ENCODE measurements at places on chromosomes 1 and 21. TPM values are rescaled to one million over a fixed set of nuclear protein-coding genes. Genes with fewer than 3 reads are reported as not detected.

- DNase-seq, result no peak
Measured at GRCh38 chr1:204171751-204172178, 5.6 kb upstream of the REN start.

Gene FCRL5
- 0.26 TPM for polyA plus RNA-seq

- no peak for DNase-seq
Measured at GRCh38 chr1:13812456-13813397, 112.7 kb downstream of the PRDM2 start.

DNA sequence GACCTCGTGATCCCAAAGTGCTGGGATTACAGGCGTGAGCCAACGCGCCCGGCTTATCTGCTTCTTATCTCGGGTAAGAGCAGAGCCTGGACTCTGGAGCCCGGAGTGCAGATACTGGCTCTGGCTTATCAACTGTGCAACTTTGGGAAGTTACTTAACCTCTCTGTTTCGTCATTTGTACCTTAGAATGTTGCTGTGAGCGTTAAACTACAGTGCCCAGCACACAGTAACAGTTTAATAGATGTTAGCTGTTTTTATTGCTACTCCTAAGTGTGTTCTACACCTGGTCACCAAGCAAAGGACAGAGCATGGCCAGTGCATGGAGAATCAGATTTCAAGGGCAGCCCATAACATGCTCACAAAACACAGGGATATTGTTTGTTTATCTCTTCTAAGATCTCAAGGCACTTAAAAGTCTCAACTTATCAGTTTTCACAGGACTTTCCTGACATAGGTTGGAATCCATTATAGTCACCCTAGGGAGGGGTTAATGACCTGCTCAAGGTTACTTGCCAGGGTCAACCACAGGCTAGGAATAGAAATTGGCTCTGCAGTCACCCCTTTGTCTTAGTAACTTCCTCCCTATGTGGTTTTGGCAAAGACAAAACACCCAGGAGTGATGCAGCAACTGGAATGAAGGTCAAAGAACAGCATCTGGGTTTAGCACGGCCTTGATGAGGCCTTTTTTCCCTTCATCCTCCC lies 22.5 kb upstream of the SRP9 start:
- DNase-seq, result no peak

DNA sequence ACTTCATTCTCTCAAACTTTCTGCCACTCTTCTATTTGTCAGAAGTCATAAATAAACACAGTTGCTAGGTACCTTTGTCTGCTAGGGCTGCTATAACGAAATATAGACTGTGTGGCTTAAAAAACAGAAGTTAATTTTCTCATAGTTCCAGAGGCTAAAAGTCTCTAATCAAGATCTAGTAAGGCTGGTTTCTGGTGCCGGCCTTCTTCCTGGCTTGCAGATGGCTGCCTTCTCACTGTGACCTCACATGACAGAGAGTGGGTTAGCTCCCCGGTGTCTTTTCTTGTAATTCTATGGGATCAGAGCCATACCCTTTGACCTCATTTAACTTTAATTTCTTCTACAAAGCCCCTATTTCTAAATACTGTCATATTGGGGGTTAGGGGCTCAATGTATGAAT lies 5.9 kb downstream of the PDC start:
- no peak for DNase-seq

Gene F13B
- not detected for polyA plus RNA-seq

DNA sequence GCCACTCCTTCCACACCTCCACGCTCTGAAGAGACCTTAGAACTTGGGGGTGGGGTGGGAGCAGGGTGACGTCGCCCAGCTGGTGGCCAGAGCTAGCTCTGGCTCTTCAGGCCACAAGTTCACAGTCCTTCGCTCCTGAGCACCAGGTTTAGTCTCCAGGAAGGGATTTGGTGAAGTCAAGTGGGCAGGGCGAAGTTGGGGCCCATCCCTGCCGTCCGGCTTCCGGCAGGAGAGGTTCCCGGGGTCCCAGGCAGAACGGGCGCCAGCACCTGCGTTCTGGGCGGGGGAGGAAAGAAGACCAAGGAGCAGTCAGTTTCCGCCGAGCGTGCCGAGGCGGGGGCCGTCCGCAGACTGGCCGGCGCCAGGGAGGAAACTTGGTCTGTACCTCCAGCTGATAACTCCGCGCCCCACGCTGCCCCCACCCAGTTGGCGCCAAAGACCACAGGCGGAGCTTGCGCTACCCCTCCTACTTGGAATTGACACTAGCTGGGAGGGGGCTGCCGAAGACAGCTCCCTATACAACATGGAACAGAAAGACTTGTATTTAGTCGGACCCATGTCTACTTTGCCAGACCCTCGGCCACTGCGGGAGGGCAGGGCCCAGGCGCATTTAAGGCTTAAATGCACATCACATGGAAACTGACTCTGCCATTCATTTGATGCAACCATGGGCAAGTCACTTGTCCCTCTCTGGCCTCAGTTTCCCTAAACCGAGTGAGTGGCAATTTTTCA lies 995 bp downstream of the ID3 start:
- peak; percentile 83 for DNase-seq

DNA sequence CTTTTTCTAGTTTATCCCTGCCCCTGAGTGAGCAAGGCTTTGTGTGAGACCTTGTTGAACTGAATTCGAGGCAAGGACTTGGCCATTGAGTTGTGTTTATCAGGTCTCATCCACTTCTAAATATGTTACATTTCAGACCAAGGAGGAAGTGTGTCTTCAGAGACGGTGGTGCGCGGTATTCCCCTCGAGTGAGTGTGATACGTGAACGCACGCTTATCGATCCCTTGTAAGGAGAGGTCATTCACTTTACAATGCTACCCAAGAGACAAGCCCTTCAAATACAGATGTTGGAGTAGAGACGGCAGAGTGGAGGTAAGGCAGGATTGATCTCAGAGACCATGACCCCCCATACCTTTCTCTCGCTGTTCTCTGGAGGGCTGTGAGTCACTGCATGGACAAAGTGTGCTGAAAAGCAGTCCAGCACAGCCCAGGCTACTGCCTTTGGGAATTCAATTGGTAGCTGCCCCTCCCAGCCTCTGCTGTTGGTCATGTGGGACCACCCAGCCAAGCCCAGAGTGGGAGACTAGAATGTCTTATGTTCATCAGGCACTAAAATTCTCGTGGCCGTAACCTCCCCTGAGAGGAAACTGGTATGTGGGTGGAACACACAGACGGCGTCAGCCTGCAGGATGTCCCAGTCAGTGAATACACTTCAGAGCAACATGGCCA lies 16.3 kb upstream of the MTARC1 start:
- no peak for DNase-seq

GRCh38 chr1:15296585-15297321 lies 49.7 kb downstream of the FHAD1 start:
- DNase-seq, result no peak

DNA sequence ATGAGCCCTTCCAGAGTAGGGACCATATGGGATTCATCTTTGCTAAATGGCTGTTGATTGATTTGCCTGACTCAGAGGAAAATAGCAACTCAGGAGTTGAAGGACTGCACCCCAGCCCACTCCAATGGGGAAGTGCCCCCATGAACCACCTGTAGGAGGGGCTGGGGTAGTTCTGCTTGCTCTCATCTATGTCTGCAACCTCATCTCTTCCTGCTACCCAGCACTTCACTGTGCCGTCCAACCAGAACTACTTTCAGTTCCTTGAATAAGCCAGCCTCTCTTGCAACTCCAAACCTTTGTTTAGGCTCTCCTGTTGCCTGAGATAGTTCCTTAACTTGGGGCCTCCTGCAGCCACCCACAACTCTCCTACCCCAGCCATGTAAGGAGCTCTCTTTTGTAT lies 26.6 kb downstream of the BEND5 start:
- no peak for DNase-seq

DNA sequence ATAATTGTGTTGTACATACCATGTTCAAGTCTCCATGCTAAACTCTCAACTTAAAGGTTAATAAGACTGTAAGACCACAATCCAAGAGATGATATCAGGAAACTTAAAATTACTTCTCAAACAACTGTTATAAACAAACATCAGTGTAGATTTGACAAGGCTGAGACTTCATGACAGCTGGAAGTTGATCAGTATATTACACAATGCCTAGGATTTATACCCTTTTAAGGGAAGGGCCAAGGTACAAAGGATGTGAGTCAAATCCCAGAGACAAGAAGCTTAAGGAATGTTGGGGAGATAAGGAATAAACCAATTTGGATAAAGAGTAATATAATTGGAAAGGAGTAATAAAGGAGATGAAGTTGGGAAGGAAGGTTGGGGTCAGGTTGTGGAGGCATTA lies 98.8 kb downstream of the LBR start:
- DNase-seq, result no peak

DNA sequence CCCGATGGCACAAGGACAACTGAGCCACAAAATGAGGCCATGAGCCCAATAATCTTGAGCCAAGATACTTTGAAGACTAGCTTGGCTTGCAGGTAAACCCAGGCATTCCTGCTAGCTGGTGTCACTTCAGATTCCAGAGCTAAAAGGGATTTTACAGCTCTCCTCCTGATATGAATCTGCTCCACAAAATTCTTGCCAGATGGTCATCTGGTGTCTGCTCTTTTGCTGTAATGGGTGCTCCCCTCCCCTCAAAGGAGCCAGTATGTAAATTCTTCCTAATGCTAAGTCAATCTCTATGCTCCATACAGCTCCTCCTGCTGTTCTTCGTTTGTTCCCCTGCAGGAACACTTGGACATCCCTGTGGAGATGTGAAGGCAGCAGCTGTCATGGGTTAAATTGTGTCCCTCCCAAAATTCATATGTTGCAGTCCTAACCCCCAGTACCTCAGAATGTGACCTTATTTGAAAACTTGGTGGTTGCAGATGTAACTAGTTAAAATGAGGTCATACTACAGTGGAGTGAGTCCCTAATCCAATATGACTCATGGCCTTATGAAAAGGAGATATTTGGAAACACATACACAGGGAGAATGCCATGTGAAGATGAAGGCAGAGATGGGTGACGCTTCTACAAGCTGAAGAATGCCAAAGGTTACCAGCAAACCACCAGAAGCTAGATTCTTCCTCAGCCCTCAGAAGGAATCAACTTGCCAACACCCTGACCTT lies 180.6 kb upstream of the PALMD start:
- DNase-seq, result no peak

Gene PPP1R8
- polyA plus RNA-seq, result 34.6 TPM

Gene LHX8
- not detected for polyA plus RNA-seq

- no peak for DNase-seq
Measured at GRCh38 chr1:53378061-53378460, 50.2 kb upstream of the LRP8 start.

- peak; percentile 62 for DNase-seq
Measured at GRCh38 chr1:92784021-92784638, 778 bp downstream of the EVI5 start.

Data from lung (tissue), 17 donors.